Stimulated activated CD4-positive, alpha-beta T cell treated with anti-CD3 and anti-CD28 coated beads, TNF-alpha, amount 100 ng/mL, for 48 hours (primary cell): ENCODE measurements at places on chromosomes 4 and X.

GRCh38 chr4:186069729-186070128 is 773 bp downstream of the TLR3 start:
- no peak for DNase-seq

DNA sequence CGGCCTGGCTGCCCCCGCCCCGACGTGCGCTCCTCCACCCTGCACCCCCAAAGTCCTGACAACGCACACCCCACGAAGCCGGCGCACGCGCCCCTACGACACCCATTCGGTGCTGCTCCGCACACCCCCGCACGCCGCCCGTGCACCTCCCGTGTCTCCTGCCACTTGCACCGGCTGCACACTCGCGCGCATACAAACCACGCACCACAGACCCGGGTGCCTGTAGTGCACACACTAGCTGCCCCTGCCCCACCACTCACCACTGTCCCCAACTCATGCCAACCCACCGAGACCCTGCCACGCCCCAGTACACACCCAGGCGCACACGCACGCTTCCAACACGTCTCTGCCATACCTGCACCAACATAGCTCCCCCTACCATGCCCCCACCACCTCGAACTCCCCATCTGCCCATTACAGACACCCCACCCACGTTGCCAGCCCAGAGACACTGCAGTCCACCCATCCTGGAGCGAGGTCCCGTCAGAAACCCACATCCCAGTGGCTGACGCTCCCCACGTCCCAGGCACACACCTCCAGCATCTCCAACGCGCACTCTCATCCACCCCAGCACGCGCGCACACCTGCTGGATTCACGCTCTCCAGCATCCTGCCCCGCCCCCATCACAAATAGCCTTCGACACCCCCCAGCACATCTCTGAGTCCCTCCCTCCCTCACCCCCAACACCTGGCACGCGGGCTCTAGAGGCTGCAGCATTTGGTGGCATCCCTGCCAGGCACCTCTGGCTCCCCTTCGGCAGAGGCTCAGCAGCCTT is 4.2 kb upstream of the DUSP9 start:
- DNase-seq: no peak

DNA sequence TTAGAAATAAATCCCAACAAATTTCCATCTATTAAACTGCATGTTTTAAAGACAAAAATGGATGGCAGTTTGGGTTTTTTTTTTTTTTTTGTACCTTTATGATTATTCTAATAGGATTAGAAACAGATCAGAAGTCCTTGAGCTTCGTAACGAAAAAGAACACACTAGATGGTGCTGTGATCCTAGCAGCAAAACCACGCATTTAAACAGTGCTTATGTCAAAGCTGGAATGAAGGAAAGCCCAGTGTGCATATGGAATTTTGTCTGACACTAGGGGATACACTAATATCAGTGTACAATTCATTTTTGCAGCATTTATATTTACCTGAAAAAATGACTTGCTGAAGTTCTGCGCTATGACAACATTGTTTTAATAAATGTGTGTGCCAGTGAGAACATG is 229.1 kb downstream of the VEGFC start:
- no peak for DNase-seq

GRCh38 chr4:17367201-17367600 is 144.7 kb downstream of the QDPR start:
- DNase-seq: no peak

DNA sequence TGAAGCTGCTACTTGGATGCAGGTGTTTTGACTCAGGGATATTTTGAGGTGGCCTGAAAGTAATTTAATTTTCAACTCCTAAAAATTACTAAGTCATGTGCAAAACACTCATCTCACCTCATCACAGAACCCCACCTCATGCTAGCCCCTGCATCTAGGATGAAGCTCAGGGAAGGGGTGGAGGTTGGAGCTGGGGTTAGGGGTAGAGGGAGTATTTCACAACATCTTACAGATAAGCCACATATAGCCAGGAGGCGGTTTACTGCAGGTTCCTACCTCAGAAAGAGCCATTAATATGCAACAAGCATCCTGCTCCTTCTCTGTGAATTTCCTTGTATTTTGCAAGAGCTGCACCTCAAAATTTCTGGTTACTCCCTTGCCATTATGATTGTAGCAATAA is 70.5 kb upstream of the TSPAN5 start:
- no peak for DNase-seq

GRCh38 chr4:108432418-108432817 is 188.0 kb upstream of the RPL34 start:
- DNase-seq: no peak

DNA sequence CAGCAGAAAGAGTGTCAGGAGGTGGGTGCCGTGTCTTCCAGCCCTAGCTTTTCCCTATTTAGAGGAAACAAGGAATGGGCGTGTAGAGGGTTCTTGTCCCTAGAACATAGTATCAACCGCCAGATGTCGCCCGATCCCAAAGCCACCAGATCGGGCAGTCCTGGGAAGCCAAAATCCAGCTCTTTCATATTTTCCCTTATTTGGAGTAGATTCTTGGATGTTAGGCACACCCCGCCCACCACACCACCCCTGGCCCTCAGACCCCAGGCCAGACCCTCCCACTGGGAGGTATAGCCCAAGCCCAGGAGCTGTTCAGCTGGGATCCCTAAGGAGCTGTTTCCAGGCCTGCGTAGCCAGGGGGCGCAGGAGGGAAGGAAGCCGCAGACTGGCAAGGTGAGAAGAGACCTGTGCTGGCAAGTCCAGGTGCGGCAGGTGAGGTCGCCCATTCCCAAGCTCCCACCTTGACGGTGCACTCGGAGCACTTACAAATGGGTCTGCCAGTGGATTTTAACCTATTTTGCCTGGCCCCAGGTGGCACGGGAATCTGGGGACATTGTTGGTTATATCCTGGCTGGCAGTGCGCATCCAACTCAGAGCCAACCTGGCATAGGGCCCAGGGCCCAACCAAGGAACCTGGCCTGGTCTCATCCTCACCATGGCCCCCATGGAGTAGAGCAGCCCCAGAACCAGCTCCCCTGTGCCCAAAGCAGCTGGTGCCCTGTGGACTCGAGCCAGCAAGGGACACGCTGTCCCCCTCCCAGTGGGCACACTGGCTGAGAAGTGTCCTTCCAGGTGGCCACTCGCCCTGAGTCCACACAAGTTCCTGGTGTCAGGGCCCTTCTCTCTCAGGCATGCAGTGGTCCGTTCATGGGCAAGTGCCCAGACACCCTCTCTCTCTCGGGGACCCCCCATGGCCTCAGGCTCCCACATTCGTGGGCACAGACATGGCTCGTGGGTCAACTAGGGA is 811 bp downstream of the FLNA start:
- no peak for DNase-seq

GRCh38 chr4:142311916-142312315 is 534.2 kb downstream of the INPP4B start:
- DNase-seq: no peak

- DNase-seq: no peak
These were observed 34.1 kb upstream of the MXD4 start for GRCh38 chr4:2295900-2296442.

- DNase-seq: no peak
These were observed 3.3 kb upstream of the AWAT2 start for GRCh38 chrX:70052895-70053615.

DNA sequence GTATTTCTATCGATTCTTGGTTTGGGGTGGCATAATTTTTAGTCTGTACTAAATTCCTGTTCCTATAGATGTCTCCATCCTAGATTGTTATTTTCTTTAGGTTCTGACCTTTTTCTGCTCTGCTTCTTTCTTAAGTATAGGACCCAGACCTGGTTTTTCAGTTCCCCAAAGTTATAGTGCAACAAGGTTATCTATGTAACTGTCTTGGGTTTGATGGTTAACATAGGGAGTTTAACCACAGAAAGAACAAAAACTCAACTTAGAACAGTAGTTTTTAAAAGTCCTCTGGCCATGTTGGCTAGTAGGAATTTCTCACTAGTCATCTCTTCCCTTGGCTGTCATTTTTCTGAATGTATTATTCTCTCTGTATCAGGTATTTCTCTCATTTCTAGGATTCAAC is 38.8 kb upstream of the MAD2L1 start:
- DNase-seq: no peak

- DNase-seq: no peak
These were observed 1.3 kb downstream of the CASP3 start for GRCh38 chr4:184648054-184648312.

GRCh38 chrX:50953832-50954231 is 43.3 kb downstream of the BMP15 start:
- DNase-seq: no peak

- DNase-seq: no peak
These were observed 19.0 kb downstream of the ATP8A1 start for GRCh38 chr4:42637867-42638266.

GRCh38 chr4:128633067-128633466 is 176.4 kb upstream of the JADE1 start:
- DNase-seq: no peak

- DNase-seq: no peak
These were observed 23.9 kb downstream of the KLHL5 start for GRCh38 chr4:39085891-39086290.

- no peak for DNase-seq
These were observed 287.3 kb downstream of the STK32B start for GRCh38 chr4:5338531-5338930.

GRCh38 chrX:3142259-3143042 is 101.2 kb downstream of the ARSF start:
- no peak for DNase-seq

- no peak for DNase-seq
These were observed 71.0 kb downstream of the PJA1 start for GRCh38 chrX:69093960-69094871.

GRCh38 chr4:158201322-158201721 is 9.0 kb upstream of the TMEM144 start:
- DNase-seq: no peak

DNA sequence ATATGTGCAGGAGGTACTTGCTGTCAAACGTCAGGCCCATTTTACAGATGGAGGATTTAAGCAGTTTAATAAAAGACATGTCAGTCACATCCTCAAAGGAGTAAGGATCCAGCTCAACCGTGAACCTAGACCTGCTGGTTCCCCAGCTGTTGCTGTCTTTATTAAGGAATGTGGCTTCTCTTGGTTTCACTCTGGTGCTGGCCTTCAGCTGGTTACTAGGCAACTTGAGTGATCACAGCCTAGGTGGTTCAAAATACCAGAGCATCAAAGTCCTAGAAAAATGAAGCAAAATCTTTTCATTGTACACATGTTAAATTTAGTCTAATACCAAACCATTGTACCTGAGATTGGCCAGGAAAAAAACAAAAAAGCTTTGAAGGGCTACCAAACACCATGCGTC is 32.7 kb upstream of the GLRA2 start:
- no peak for DNase-seq

DNA sequence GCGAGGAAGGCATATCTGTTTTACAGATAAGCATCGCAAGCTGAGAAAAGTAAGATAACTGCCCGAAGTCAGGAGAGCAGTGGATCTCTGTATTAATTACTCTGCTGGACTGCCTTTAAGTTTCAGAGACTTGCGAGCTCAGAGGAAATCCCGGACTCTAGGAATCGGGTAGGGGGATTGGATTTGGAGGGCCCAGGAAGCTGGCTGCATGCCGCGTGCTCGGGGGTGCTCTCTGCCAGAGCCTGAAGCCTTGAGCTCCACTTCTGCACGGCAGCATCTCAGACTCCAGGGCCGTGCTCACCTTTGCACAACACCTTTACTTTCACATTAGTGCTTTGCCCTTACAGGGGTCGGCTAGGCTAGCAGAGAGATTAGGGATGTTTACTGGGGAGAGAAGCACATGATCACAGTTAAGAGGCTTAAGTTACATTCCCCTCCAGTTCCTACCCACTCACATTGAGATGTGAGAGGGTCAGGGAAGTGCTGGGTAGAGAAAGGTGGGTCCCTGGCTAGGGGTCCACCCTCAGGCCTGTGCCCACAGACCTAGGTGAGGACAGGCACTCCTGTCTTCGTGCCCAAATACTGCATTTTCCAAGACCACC is 57.0 kb downstream of the TRIML1 start:
- no peak for DNase-seq

- no peak for DNase-seq
These were observed 6.2 kb downstream of the MGARP start for GRCh38 chr4:139273835-139274234.

GRCh38 chr4:138553001-138553845 is 311.1 kb upstream of the SLC7A11 start:
- DNase-seq: no peak

GRCh38 chr4:116839826-116840225 is 245.6 kb downstream of the TRAM1L1 start:
- no peak for DNase-seq

GRCh38 chr4:101200561-101200960 is 146.8 kb downstream of the PPP3CA start:
- no peak for DNase-seq

DNA sequence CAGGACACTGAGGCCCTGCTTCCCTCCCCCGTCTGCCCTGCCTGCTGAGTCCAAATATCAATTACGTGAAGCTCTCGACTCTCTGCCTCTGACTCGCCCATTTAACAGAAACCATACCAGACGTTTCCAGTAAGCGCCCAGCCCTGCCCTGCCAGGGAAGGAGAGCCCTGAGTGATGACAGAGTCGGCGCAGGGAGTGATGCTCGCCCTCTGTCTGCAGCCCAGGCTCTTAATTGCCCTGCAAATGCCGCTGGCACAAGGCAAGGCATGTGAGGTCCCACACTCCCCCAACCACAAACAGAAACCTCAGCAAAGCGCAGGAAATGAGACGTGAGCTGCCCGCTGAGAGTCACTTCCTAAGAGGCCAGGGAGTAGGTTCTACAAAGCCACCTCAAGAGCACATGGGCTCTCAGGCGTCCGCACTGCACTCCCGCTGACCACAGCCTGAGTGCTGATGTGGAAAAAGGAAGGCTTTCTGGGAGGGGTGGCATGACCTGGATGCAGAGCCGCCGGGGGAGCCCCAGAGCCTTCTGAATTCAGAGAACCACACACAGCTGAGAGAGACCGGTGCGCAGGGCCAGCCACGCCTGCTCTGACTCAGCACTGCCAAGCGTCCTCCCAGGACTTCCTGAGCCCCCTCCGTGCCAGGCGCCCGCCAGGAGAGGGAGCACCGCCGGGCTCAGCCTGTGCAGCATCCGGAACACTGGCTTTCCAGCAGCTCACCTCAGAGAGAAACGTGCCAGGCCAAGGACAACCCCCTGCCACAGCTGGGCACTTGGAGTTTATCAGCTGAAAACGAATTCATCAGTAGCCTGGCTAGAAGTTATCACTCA is 5.3 kb downstream of the ZFYVE28 start:
- peak; percentile 75 for DNase-seq

- no peak for DNase-seq
These were observed 93.1 kb upstream of the TEX13A start for GRCh38 chrX:105313596-105313995.

DNA sequence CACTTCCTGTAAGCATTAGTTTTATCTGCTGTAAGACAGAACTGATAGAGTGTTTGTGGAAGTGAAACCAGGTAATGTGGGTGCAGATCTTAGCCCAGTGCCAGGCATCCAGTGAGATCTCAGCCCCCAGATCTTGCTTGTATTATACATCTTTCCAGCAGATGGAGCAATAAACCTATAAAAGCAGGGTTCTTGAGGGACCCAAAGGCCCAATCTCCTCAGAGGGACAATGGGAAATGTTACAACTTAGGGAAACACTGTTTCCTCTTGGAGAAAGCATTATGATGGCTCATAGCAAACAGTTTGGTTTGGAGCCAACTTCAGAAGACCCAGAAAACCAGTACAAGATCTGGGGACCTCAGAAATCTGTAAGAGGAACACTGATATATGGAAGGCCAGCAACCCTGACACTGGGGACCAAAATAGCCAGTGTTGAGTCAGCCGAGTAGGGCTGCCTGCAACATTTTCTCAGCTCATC is 206.3 kb downstream of the SLC7A11 start:
- DNase-seq: no peak
